HuH-7 (cell line): ENCODE measurements at places on chromosomes 12 and 14.

DNA sequence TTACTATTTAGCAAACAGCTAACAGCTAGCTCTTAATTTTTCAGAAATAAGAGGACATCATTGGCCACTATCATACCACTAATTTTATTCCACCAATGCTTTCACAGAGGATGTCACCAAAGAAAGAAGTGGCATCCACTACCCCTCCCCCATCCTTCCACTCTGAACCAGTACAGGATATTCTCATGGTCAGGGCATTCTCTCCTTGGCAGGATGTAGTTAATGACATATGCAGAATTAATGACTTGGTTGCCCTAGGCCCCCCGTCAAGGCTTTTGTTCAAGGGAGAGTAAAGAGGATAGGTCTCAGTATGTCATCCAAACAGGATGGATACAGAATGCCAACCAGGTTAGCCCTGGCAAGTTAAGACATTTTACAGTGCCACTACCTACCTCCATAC is 18.9 kb upstream of the NUP107 start:
- DNase-seq = no peak

- DNase-seq = no peak
These were observed 68.1 kb upstream of the DCD start for GRCh38 chr12:54716261-54716660.

DNA sequence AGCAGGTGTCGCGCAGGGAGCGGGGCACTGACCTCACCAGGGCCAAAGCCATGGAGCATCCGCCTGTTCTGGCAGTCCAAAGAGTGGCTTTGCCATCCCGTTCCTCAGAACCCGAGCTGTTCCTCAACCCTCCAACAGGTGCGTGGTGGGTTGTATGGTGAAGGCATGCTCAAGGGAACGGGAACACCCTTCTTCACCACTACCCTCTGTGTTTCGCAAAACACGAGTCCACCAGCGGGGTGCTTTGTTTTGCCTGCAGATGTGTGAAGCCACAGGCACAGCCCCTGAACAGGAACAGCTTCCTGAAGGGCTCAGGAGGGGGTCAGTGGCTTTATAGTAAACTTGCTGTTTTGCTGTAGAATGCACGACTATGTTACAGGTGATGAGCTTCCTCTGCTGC is 52.7 kb downstream of the SMOC1 start:
- no peak for DNase-seq

DNA sequence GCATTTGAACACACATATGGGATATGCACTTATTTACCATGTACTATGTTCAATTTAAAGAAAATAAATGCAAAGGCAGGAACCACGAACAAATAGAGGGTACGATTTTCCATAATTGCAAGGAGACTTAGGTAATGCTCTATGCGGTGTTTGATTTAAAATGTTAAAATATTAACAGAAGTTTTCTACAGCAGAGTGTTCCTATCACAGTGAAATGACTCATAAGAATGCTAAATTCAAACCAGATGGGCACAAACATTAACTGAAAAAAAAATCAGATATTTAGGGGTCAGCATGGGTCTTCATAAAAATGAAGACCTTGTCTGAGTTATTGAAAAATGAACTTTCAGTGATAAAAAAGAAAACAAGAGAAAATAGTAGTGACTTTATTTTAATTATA is 65.4 kb downstream of the LLPH start:
- DNase-seq = no peak

GRCh38 chr14:100330388-100330931 is 7.3 kb downstream of the SLC25A47 start:
- no peak for DNase-seq

DNA sequence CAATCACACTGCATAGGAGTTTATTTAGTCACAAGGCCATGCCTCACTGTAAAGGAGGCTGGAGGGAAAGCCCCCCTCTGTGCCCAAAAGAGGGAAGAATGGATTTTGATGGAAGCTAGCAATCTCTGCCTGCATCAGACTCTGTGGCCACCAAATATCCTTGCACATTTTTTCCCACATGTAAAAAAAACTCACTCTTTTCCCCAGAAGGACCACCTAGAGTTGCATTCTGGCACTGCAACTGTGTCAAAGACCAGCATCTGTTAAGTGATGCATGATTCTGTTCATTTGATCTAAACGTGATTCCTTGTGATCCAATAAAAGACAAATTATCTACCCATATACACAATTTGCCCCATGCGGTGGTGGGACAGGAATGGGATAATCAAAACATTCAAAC is 8.0 kb downstream of the RHOJ start:
- no peak for DNase-seq

DNA sequence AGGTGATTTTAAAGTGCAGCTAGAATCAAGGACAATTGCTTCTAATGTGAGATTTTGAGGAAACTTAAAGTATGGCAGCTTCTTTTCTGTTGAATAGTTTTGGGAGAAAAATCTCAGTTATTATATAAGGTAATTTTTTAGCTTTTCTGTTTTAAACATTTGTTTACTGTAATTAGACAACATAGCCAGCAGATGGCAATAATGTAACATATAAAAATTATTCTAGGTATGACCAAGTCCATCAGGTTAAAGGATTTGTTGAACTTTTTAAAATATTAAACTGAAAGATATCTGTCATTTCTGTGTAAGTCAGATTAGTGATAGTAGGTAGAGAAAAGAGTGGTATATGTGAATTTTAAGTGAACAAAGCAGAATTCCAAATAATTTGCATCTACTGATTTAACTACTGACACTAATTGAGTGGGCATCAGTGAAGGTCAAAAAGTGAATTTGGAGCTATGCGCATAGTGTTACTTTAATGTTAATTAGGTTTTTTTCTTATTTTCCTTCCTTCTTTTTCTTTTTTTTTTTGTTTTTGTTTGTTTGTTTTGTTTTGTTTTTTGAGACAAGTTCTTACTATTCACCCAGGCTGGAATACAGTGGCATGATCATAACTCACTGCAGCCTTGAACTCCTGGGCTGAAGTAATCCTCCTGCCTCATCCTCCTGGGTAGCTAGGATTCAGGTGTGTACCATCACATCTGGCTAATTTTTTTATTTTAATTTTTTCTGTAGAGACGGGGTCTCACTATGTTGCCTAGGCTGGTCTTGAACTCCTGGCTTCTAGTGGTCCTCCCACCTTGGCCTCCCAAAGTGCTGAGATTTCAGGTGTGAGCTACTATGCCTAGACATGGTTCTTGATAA is 18.6 kb downstream of the PRORP start:
- DNase-seq = no peak

DNA sequence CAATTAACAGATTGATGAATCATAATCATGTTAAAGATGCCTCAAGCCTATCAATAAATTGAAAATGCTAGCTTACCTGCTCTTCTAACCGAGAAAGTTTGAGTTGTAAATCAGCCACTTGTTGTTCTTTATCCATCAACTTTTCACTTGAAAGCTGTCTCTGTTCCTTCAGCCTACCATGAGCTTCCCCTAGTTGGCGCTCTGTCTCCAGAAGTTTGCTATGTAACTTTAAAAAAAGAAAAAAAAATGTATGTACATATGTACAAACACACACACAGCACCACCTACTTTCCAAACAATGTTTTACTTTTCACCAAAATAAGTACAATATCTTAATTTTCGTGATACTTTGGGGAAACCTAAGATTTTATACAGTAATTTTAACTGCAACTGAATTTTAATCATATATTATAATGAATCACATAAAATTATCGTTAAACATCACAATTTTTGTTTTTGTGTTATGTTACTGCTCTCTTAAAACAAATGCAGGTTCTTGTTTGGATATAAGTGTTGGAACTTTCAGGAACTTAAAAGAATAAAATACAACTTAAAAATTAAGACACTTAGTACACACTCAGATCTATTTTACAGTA is 101.2 kb downstream of the EEA1 start:
- peak; percentile 43 for DNase-seq

GRCh38 chr12:131013118-131013517 is 59.4 kb downstream of the ADGRD1 start:
- no peak for DNase-seq

DNA sequence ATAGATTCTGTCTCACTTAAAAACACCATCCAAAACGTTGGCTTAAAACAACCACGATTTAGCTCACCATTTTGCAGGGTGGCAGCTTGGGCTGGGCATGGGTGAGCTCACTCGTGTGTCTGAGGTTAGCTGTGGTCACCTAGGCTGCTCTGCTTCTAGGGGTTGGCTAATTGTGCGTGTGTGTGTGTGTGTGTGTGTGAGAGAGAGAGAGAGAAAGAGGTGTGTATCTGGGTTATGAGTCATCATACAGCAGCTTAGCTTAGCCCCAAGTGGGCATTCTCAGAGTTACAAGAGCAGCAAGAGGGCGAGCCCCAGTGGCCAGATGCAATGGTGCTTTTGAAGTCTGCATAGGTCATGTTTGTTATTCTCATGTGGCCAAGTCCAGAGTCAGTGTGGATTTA is 6.0 kb downstream of the FBXW8 start:
- DNase-seq = peak; percentile 72

GRCh38 chr12:2959505-2960389 is 550 bp downstream of the TEAD4 start:
- peak; percentile 63 for DNase-seq

GRCh38 chr12:55666508-55666907 is 29.8 kb downstream of the OR10P1 start:
- no peak for DNase-seq

- no peak for DNase-seq
These were observed 17.0 kb downstream of the MVK start for GRCh38 chr12:109590566-109590965.
